ENCODE measurements at places on chromosomes 12 and 14.

DNA sequence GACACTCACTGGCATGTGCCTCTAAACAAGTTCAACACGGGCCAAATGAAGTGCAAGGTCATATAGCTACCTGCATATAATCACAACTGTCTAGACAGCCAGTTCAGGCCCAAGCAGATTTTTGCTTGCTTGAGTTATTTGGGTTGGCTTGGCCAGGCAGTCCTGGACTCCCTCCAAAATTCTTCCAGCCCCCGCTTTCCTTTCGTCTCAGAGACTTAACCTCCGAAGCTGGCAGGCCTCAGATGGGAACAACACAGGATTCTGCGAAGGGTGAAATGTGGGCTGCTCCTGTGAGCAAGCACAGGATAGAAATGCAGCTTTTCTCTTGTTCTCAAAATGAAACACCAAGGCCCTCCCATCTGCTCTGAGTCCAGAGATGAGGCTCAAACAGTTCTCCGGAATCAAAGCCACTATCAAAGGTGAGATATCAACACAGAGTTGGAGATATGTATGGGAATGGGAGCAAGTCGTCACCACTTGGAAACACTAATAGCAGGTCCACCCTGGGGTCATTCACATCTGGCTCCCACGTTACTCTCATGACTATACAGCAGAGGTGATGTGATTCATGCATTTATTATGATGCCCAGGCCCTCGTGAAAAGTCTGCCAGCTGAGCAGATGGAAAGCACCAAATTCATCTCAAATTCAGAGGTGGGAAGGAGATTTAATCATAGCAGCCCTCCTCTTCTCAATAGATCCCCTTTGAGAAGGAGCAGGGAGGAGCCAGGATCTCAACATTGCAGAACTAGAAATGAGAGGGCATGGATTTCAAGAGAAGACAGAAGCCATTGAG lies 389.8 kb downstream of the NUAK1 start:
- DNase-seq, result no peak

GRCh38 chr12:52403561-52403960 lies 2.6 kb downstream of the KRT82 start:
- DNase-seq, result no peak

DNA sequence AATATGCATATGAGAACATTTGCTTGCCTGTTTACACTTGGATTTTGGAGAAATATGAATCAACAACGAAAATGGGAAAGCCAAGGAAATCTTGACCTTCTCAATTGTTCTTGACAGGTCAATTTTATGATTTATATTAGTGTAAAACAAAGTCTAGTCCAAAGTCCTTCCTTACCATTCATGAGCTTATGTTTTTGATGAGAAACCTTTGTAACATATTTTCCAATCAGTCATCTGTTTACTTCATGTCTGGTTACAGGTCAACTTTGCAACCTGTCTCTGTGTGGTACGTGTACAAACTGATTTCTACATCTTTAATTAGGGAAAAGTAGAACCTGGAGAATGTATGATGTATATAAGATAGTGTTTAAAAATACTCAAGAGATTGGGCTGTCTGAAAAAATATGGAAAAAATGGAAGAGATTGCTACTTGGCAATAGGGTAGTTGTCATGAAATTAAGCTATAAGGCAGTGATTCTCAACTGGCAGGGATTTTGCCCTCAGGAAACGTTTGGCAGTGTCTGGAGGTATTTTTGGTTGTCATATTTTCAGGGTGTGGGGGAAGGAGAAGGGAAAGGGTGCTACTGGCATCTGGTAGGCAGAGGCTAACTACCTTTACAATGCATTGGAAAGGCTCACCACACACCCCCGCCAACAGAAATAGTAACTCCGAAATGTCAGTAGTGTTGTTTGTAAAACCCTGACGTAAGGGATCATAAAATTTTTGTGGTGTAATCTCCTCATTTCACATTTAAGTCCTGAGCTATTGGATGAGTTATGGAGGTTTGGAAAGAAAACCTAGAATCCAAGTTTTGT lies 110.4 kb upstream of the PTPRB start:
- no peak for DNase-seq

DNA sequence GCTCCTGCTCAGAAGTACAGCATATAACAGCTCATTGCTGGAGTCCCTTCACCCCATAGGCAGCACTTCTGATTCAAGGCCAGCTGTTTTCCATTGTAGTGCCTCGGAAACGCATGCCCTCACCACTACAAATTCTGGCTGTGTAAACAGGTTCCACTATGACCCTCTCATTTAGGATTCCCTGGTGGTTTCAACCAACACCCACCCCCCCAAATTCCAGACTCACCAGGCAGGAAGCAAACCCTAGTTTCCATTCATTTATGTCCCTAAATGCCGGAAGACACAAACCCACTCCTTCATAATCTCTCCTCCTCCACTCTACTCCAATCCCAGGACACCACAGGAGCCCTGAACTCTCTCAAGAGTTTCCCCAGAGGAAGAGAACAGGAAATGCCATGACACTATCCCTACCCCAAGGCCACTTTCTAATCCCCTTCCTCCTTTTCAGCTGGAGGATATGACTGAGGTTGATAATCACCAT lies 75.9 kb upstream of the TMPO start:
- no peak for DNase-seq

DNA sequence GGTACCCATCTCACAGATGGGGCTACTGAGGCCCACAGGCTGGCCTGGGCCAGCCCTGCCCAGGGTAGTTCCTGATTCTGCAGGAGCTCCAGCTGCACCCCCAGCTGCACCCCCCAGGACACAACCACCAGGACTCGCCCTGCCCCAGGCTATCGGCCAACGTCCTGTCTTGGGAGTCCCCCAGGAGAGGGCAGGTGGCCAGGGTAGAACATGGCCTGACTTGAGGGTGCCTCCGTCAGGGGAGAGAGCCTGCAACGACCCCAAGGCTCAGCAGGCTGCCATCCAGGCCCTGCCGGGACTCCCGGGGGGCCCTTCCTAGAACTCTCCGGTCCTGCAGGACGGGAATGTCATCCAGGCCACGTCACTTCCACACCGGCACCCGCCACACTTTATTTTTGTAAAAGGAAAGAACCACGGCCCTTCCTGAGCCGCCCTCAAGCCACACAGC lies 15.8 kb downstream of the JAG2 start:
- DNase-seq, result no peak

- DNase-seq, result no peak
Observed at GRCh38 chr14:76135722-76136121, 16.0 kb upstream of the GPATCH2L start.

DNA sequence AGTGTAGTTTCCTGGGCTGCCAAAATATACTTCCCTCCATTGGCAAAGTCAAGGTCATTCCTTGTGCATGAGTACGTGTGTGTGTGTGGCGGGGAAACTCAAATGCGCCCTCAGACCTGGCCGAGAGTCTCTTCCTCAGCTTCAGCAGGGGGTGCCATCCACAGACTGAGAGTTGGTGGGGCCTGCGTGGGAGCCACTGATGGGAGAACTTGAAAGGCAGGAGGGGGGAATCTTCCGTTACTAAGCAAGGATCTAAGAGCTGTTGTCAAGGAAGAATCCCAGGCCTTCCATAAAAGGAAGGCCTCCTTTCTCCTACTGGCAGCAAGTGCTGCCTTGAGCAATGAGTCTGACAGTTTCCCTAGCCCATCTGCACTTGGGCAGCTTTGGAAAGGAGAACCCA lies 274.9 kb downstream of the EMP1 start:
- DNase-seq, result no peak

DNA sequence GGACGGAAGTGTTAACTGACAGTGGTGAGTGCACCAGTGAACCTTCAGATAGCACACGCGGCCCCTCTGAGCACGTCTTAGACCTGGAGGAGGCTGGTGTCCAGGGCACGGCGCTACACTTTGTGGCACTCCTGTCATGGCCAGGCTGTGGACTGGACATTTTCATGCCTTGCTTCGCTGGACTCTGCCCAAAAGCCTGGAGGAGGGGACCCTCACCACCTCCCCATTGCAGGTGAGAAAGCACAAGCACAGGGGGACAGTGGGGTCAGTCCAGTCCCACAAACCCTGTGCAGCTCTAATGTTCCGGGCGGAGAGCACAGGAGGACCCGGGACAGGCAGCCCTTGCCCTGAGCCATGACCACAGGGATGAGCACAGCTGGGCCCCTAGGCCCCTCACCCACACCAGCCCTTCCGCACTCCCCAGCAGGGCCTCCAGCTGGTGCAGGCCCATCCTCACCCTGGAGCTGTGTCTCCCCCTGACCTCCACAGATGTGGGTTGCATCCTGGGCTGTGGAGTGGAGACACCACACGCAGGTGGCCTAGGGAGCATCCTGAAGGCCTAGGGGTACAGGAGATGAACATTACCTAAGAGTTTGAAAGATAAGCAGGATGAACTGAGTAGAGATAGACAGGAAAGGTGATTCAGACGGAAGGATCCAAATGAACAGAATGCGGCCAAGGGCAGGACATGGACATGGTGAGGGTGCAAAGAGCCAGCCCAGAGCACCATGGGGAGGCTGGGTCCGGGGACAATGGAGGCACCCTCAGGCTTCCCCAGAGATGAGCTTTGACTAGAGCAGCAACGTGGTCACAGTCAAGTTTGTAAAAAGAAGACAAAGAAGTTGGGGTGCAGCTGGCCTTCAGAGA lies 132.8 kb downstream of the BCL11B start:
- DNase-seq, result no peak

GRCh38 chr14:104994978-104995377 lies 9.4 kb downstream of the CLBA1 start:
- DNase-seq, result no peak

DNA sequence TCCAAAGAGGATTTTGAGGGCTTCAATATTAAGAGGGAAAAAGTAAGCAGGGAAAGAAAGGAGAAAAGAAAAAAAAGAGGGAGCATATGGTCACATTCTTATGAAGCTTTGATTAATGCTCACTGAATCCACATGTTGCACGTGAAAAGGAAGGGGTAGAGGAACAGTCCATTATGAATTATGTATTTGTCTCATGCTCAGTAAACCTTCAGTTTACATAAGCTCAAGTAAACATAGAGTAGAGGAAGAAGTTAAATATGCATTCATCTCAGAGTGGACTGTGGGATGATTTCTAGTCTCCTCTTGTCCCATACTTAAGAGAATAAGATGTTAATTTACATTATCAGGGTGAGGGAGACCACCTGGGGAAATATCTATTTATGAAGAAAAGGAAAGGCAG lies 334.5 kb downstream of the IPO8 start:
- DNase-seq, result no peak

DNA sequence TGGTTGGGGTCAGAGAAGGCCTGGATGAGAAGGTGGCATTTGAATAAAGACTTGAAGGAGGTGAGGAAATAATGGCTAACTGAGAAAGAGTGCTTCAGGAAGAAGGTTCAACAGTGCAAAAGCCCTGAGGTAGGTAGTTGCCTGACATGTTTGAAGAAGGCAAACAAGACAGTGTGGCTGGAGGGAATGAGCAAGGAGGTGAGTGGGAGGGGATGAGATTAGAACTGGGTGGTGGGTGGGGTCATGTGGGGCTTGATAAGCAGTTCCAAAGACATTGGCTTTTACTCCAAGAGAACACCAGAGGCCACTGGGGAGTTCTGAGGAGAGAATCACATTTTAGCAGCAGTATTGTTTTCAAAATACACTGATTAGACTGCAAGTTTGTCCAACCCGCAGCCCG lies 50.5 kb downstream of the HSPB8 start:
- DNase-seq, result no peak

DNA sequence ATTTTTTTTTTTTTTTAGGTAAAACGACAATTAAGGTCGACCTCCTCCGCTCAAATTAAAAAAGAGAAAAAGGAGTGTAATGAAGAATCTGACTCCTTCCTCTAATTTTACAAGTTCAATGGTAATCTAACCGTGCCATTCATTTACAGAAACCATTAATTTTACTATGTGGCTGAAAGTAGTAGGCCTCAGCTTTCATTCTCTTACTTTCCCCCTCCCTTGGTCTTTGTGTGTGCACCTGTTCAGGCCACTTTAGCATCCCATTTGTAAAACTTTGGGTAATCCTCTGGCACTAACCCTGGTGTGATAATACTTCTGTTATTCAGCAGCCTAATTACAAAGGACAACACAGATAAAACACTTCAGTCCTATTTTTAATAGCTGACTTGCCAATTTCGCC lies 128.1 kb downstream of the ASCL1 start:
- DNase-seq, result no peak

DNA sequence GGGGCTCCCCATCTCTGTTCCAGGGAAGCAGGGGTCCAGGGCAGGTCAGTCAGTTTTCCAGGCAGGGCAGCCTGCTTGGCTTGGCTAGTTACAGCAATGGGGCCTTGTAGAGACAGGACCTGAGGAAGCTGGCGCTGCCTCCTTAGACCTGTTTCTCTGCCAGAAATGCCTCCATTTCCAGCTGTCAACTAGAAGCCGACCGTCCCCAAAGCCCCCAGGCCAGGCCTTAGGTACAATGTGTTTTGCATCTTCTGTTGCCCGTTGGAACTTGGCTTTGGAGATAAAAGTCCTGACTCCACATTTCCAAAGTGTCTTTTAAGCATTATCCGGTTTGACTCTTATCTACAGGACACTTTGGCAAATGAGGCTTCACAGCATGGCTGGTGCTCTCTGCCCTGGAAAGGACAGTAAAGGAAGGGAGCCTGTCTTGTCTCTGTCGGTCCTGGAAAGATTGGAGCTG lies 42.6 kb downstream of the KRT80 start:
- no peak for DNase-seq

- no peak for DNase-seq
Observed at GRCh38 chr12:104974626-104975290, 11.4 kb upstream of the NOPCHAP1 start.

DNA sequence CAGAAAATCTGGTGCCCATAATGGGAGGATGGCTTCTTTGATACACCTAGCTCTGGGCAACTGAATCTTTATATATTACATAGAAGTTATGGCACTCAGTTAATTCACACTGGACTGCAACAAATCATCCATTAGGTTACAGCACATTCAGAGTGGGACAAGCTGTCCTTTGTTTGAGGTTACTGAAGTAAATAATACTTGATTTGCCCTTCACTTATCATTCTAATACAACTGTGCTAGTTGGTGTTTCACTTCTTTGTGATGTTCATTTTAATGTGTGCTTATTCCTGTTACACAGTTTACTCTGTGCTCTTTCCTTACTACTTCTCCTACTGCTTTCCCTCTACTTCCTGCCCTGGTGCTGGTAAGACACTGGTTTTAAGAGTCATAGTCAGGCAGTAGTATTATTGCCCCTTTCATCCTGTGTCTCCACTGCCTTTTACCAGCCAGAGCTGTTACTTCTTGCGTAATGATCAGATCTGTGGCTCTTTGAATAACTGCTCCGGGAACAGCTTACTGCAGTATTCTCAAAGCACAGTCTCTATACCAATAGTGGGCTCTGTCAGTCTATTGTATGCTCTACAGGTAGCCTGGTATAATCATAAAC lies 36.4 kb upstream of the GXYLT1 start:
- no peak for DNase-seq

- no peak for DNase-seq
Observed at GRCh38 chr12:123813349-123813748, 51.2 kb downstream of the DNAH10 start.

GRCh38 chr14:92105073-92105892 lies 1.1 kb downstream of the ATXN3 start:
- no peak for DNase-seq

GRCh38 chr12:80509781-80510556 lies 65.9 kb downstream of the PTPRQ start:
- no peak for DNase-seq

- no peak for DNase-seq
Observed at GRCh38 chr12:54744590-54744989, 96.4 kb upstream of the DCD start.

GRCh38 chr14:105890474-105891220 lies 364.3 kb downstream of the TMEM121 start:
- no peak for DNase-seq

GRCh38 chr14:89952576-89952975 lies 2.0 kb downstream of the EFCAB11 start:
- no peak for DNase-seq

GRCh38 chr12:117119592-117120198 lies 20.5 kb upstream of the TESC start:
- no peak for DNase-seq

GRCh38 chr14:102866982-102867761 lies 55.3 kb upstream of the AMN start:
- DNase-seq, result no peak
